ENCODE measurements at places on chromosomes 7 and 10.

- DNase-seq, result no peak
Measured at GRCh38 chr7:37703361-37703760, 19.8 kb downstream of the GPR141 start.

GRCh38 chr7:97174303-97174702, 56.8 kb downstream of the SDHAF3 start:
- DNase-seq, result no peak

DNA sequence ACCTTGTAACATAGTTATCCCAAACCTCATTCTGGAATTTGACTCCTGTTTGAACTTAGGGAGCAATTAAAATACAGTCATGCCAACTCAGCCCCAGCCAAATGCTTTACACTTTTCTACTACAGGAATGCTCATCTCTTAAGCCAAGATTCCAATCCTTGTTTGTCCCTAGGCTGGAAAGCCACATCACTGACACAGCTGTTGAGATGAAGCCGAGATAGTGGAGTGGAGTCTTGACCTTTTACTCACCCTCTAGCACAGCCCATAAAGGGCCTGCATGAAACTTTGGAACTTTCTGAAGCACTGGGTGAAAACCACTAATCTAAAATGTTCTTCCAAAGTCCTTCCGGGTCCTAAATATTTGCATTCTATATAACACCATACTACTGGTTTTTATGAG, 247.3 kb downstream of the ETV1 start:
- no peak for DNase-seq

DNA sequence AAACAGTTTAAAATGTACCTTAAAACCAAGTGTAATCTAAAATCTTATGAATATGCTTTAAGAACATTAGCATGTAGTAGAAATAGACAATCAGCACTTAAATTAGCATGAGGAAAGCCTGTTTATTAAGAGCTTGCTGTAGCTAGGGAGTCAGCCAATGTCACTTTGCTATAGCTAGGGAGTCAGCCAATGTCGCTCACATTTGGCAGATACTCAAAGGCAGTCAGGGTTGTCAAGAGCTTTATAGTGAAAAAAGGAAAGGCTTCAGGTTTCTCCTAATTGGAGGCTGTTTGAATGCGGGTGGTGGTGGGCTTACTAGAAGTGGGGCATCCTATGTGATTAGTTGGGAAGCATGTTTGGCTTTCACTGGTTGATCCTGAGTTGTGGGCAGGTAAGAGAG, 226.2 kb upstream of the DGKB start:
- no peak for DNase-seq

DNA sequence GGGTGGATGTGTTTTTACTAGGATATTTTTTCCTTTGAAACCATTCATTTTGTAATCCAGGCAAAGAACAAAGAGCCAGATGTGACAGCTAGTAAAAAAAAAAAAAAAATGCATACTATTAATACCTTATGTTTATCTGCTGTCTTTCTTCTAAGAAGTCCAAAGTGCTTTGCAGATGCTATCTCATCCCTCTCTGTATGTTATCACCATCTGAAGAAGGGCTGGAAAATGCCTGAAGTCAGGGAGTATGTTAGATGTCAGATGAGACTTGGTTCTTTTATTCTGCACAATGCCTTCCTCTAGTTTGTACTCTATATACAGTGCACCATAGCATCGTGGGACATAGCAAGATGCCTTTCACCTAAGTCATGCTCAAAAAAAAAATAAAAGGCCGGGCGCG, 10.4 kb upstream of the CAMK1D start:
- DNase-seq, result no peak

DNA sequence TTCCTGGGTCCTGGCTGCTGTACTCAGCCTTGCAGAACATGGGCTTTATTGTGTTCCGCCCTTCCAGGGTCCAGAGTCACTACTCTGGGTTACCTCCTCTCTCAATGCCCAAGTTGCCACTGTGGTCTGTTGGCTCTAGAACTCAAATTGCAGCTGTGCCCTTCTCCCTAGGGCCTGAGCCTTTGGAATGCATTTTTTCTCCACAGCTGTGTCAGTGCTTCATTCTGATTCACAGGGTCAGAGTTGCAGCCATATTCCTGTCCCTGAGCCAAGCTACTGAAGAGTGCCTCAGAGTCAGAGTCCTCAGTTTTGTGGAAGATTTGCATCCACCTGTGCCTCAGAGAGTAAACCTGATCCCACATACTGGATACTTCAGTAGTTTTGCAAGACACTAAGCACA, 167.5 kb downstream of the ITGB1 start:
- no peak for DNase-seq

- no peak for DNase-seq
Measured at GRCh38 chr10:109202111-109202510, 721.2 kb downstream of the XPNPEP1 start.

GRCh38 chr10:77500754-77501151, 136.9 kb downstream of the KCNMA1 start:
- no peak for DNase-seq

GRCh38 chr10:82826132-82826531, 951.1 kb downstream of the NRG3 start:
- DNase-seq, result no peak

- peak; percentile 32 for DNase-seq
Measured at GRCh38 chr10:22022257-22023032, 18.9 kb upstream of the DNAJC1 start.

DNA sequence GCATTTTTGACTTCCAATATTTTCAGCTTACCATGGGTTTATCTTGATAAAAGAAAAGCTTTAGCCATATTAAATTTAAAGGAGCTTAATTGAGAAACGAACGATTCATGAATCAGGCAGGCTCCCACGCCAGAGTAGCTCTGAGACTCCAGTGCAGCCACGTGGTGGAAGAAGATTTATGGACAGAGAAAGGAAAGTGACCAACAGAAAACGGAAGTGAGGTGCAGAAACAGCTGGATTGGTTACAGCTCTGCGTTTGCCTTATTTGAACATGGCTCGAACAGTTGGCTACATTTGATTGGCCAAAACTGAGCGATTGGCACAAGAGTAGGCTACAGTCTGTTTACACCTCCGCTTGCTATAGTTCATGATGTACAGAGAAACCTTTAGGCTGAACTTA, 395.4 kb downstream of the GATA3 start:
- no peak for DNase-seq

GRCh38 chr10:132646443-132647097, 109.0 kb downstream of the INPP5A start:
- no peak for DNase-seq

DNA sequence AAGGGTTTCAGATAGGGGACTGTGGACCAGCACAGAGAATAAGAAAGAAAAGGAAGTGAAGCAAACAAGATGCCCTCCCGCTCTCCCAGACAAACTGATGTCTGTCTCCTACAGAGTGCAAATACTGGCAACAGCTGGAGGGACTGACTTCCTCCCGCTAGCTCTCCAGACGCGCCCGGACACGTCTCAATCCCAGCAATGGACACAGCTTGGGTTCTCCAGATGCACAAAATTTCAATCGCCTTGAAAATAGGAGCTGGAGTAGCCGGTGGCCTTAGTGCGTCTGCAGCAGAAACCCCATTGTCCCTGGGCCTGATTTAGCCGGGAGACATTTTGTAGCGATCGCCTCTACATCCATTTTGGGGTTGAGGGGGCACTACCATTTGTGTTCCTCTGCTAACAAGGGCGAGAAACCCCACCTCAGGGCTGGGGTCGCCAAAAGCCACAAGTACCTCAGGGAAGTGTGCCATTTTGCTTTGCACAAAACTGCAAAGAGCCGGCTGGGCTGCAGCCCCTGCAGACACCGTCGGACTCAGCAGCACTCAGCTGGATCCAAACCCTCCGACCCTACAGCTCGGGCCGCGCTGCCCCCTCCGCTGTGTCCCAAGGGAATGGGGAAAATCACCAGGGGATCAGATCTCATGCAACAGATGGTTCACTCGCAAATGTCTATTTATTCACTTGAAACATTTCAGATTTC, 5.9 kb downstream of the CPA2 start:
- DNase-seq, result no peak

GRCh38 chr7:158267742-158268435, 319.7 kb downstream of the PTPRN2 start:
- DNase-seq, result no peak

DNA sequence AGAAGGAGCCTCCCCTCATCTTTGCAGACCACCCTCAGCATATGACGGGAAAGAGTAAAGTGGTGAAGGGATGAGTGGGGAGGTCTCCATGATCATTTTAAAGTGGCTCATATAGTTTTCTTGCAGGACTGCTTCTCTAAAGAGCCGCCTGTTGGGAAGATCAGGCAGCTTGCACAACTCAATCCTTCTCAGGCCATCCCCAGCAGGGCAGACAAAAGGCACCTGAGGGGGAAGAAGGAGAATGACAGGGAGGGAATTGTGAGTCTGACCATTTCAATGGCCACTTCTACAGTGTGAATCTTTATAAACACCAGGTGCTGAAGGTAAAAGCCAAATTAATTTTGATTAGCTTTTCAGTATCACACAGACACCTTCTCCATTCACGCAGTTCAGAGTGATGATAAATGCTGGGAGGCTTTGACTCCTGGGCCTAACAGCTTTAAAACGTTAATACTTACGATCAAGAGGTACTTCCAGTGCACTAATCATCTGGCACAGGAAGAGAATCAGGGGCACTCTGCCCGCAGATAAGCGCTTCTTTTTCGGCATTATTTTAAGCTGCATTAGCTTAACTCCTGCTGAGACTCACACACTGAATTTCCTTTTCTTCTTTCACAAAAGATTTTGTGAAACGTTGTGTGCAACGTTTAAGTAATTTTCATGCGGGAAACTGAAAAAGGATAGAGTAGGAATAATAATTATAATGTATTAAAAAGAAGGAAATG, 109.5 kb upstream of the LAMB4 start:
- no peak for DNase-seq

GRCh38 chr7:107856806-107857540, 34.0 kb upstream of the DLD start:
- no peak for DNase-seq

DNA sequence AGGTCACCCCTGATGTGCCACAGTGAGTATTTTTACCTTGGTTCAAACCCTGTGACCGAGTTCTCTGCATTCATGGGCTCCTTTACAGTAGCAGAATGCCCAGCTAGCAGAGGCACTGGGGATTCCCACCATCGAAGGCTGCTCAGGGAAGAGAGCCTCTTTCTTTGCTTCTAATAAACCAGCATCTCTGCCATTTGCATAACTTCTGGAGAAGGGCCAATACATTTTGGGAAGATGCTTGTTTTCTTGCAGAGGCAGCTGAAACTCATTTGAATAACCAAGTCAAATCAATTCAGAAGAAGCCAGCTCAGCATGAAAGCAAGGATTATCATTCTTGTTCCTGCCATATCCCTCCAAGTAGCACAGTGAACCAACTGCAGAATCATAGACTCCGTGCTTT, 82.9 kb upstream of the WDR11 start:
- DNase-seq, result no peak

DNA sequence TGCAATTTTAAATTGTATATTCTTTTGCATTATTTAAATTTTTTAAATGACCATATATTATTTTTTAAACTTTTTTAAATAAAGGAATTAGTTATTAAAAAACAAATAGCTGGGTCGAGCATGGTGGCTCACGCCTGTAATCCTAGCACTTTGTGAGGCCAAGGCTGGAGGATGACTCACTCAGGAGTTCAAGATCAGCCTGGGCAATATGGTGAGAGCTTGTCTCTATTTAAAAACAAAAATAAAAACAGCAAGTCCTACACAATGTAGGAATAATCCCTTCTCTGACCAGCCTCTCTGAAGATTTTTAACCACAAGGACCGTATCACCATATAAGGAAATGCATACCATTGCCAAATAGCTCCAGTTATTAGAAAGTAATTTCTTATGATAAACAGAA, 19.6 kb downstream of the NOC3L start:
- DNase-seq, result no peak

DNA sequence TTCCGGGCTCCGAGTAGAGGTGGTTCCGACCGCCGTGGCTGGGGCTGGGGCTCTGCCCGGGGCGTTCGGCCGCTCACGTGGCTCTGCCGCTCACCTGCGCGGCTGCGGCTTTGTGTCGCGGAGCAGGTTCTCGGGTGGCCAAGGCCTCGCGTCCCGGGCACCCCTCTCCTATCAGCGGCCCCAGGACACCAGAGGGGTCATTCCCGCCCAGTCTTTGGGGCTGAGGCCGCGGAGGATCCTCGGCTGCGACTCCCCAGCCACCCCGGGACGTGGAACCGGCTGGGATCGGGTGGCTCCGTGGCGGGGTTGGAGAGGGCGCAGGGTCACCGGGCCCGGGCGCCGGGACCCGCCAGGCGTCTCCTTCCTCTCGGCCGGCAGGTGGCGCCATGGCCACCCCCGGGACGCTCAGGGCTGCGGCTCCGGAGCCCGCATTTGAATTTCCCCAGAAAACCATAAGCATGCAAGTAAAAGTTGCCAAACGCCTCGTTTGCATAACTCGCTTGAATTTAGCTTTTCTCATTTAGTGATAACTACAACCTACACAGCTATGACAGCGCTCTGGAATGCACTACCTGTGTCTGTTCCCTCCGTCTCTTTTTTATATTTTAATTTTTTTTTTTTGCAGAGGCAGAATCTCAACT, 1.2 kb downstream of the COL26A1 start:
- DNase-seq, result peak; percentile 59

- no peak for DNase-seq
Measured at GRCh38 chr7:134622303-134622995, 24.2 kb upstream of the BPGM start.

DNA sequence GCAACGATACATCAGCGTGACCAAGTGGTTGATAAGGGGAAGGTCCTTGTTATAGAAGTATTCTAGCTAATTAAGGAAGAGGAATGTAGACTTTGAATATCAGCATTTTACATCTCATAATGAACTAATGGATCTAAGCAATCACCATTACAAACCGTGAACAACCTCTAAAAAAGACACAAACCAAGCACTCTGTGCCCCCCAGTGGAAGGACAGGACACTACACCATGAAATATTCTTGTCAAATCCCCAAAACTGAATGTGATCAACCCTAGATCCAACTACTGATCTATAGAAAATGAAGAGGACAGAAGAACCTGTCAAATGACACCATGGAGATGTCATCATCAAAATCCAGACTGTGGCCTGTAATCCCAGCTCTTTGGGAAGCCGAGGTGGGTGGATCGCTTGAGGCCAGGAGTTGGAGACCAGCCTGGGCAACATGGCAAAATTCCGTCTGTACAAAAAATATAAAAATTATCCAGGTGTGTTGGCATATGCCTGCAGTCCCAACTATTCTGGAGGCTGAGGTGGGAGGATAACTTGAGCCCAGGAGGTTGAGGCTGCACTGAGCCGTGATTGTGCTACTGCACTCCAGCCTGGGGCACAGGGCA, 111.3 kb upstream of the CARD11 start:
- peak; percentile 29 for DNase-seq

- DNase-seq, result no peak
Measured at GRCh38 chr7:147607157-147607800, 983.3 kb upstream of the C7orf33 start.

GRCh38 chr10:108911814-108912541, 1011.3 kb downstream of the XPNPEP1 start:
- DNase-seq, result peak; percentile 14

- DNase-seq, result peak; percentile 73
Measured at GRCh38 chr10:100562008-100562672, 26.4 kb downstream of the HIF1AN start.

GRCh38 chr7:157816086-157816485, 479.3 kb downstream of the DNAJB6 start:
- DNase-seq, result no peak

Measured in kidney capillary endothelial cell (primary cell).